Osteoblast (primary cell): ENCODE measurements at places on chromosomes 3 and 15. TPM values are rescaled to one million over a fixed set of nuclear protein-coding genes. Genes with fewer than 3 reads are reported as not detected.

Gene KNG1
- not detected in 2 replicates for total RNA-seq

Gene GOLIM4
- total RNA-seq: 44.5 and 50.1 TPM in 2 replicates

Gene EFCAB12
- under 0.01 TPM in 2 replicates for total RNA-seq

Gene NRG4
- not detected in 2 replicates for total RNA-seq

Gene ILDR1
- not detected in 2 replicates for total RNA-seq

Gene GOLGA6A
- under 0.01 TPM in 1 of 2 replicates, not detected in the other for total RNA-seq

Gene FEZF2
- total RNA-seq: not detected in 2 replicates

Gene ANKUB1
- under 0.01 TPM in 1 of 2 replicates, not detected in the other for total RNA-seq

Gene FAM98B
- total RNA-seq: 7.4 and 9.8 TPM in 2 replicates

Gene LTK
- not detected in 2 replicates for total RNA-seq

Gene ST8SIA2
- 0.29 and 0.36 TPM in 2 replicates for total RNA-seq

Gene SSUH2
- total RNA-seq: not detected in 2 replicates

Gene OR5K2
- total RNA-seq: not detected in 2 replicates

Gene RARRES1
- 13.6 and 19.5 TPM in 2 replicates for total RNA-seq

Gene ARGFX
- total RNA-seq: not detected in 2 replicates

Gene HEXA
- 122 and 146 TPM in 2 replicates for total RNA-seq
